ENCODE measurements at places on chromosomes 2 and 18.

DNA sequence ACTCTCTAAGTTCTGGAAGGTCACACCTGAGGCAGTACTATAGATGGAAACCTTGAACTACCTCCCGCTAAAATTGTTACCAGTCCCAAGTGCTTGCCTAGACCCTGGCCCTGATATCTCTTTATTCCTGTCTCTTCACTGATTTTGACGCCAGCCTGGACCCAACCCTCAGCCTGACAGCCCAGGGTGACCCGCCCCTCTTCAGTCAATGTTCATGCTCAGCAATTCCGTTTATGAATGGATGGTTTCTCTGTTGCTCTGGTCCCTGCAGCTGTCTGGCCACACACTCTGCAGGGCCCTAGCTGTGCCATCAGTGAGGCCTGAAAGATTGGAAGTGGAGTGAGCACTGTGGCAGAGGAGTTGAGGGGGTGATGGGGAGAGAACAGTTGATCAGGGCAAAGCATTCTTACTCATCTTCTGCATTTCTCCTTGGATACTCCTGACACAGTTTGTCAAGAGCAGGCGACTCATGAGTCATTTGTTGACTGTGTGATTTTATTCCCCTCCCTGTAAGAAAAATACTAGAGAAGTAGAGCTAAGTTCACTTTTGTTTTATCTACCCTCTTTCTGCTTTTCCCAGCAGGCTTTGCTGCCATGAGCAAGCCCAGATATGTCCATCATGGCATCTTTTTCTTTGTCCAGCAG lies 46.0 kb downstream of the NPAS2 start:
- DNase-seq = no peak

DNA sequence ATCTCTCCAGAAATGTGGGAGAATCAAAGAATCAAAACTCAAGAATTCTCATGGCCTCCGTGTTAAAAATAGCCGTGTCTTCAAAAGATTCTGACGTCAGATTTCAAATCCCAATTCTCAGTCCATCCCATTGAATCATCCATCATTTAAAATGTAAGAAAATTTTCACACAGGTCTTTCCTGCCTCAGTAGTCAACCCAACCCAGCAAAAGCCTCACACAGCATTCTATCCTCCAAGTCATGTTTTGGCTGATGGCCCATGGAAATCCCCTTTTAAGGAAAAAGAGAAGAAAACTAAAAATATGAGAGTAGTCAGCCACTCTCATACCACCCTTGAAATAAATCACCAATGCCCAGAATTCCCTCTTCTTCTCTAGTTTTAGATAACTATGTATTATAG lies 211.8 kb downstream of the C1D start:
- no peak for DNase-seq

GRCh38 chr2:95350774-95351597 lies 51.5 kb upstream of the FAHD2A start:
- DNase-seq = no peak

GRCh38 chr2:213065583-213066442 lies 85.6 kb downstream of the IKZF2 start:
- no peak for DNase-seq

DNA sequence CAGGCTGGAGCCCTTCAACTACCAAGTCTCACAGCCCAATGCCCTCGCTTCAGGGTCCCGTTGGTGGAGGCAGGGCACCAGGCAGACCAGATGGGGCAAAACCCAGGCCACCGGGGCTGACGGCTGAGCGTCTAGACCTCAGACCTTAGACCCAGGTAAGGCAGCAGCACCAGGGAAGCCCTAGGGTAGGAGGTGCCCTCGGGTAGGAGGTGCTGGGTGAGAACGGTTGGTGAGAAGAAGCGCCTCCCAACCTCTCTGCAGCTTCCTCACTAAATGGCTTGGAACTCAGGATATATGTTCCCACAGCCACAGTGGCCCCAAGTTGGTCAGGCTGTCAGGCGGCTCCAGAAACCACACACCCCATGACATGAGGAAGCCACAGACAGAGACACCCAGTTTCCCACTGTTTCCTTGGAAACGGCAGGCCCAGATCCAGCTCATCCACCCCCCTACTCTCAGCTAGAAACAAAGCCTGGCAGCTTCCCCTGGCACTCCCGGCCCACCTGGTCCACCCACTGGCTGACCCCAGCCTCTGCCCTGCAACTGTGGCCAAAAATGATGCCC lies 13.1 kb upstream of the MLPH start:
- DNase-seq = no peak

- DNase-seq = no peak
These were observed 721 bp downstream of the FHOD3 start for GRCh38 chr18:36298126-36298741.

GRCh38 chr2:47888581-47889280 lies 17.6 kb downstream of the FBXO11 start:
- no peak for DNase-seq

GRCh38 chr2:212974692-212975091 lies 176.7 kb downstream of the IKZF2 start:
- no peak for DNase-seq

- no peak for DNase-seq
These were observed 364.3 kb downstream of the TNS1 start for GRCh38 chr2:217638533-217638932.

DNA sequence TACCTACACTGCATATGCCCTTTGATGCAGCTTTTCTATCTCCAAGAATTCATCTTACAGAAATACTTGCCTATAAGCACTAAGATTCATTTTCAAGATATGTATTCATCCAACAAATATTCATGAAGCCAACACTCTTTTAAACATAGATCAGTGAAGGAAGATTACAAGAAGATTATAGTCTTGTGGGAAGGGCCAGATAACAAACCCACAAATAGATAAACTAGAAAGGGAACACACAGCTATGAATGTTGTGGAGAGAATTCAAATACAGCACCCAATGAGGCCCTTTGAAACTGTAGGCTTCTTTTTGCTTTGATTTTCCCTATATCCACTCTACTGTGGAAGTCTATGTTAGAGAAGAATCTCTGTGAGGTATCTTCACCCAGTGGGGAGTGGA lies 186.7 kb upstream of the RBMS1 start:
- DNase-seq = no peak

GRCh38 chr2:99032786-99033185 lies 96.8 kb upstream of the CRACDL start:
- no peak for DNase-seq

- DNase-seq = no peak
These were observed 135.2 kb downstream of the RDH14 start for GRCh38 chr2:18425210-18425703.

DNA sequence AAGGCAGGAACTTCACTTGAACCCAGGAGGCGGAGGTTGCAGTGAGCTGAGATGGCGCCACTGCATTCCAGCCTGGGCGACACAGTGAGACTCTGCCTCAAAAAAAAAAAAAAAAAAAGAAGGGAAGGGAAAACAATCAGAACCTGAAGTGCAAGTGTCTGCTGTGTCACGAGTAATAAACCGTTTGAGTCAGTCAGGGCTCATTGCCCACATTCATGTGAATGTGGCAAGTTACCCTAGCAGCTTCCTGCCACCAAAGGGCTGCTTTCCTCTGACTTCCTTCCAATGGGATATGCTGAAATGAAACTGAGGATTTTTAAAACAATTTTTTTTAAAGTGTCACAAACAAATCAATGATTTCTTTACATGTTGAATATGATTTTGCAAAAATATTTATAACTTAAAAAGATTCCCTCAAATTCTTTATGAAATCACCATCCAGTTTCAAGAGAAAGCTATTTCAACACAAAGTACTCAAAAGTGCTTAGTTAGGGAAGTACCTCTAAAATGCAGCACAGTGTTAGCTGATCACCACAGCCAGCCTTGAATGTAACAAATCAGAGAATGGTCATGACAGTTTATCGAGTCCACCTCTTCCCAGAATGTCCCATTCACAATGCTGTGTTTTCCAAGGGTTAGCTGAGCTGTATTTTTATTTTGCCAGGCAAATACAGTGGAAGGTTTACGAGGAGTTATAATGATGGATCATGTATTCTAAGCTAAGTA lies 36.4 kb downstream of the WDSUB1 start:
- DNase-seq = no peak

DNA sequence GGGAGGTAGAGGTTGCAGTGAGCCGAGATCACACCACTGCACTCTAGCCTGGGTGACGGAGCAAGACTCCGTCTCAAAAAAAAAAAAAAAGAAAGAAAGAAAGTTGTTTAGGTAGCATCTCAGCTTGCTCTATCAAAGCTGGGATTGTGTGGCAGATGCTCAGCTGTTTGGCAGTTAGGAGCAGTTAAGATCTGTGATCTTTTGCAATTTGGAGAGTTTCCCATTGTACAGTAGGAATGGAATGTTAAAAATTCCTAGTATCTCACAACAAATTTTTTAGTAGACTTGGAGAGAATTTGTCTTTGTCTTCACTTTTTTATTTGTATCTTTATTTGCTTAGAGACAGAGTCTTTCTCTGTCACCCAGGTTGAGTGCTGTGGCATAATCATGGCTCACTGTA lies 122.9 kb upstream of the UNC80 start:
- no peak for DNase-seq

DNA sequence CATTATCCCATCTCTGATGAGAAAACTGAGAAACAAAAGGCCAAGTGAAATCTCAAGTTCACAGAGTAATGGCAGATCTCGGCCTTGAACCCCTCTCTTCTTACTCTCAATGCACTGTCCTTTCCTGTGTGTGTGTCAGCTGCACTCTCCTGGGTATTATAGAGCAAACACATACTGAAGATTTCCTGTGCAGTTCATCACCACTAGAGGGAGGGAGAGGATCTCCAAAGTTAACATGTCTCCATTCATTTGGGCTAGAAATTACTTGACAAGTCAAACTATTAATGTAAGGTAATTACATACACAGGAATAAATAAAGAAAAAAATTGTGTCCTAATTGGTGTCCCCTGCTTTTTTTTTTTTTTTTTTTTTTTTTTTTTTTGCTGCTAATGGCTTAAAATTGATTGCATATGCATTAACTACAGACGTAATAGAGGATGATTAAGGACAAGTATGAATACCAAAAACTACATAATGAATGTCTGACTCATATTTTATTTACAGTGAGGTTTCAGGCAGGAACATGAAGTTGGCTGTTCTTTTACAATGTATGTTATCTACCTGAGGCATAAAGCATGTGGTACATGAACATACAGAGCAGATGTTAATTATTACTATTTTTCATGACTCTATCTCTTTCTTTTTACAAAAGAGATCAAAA lies 269.2 kb downstream of the NYAP2 start:
- DNase-seq = no peak

- no peak for DNase-seq
These were observed 13.5 kb downstream of the ZFP36L2 start for GRCh38 chr2:43212931-43213330.

DNA sequence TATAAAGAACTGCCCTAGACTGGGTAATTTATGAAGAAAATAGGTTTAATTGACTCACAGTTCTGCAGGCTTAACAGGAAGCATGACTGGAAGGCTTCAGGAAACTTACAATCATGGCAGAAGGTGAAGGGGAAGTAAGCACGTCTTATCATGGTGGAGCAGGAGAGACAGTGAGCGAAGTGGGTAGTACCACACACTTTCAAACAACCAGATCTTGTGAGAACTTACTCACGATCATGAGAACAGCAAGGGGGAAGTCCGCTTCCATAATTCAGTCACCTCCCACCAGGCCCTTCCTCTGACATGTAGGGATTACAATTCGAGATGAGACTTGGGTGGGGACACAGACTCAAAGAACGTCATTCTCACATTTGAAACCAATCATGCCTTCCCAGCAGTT lies 260.1 kb upstream of the FAM98A start:
- no peak for DNase-seq

GRCh38 chr2:23385748-23386338 lies 864 bp downstream of the KLHL29 start:
- no peak for DNase-seq

- DNase-seq = no peak
These were observed 146.1 kb downstream of the BCL11A start for GRCh38 chr2:60407398-60407797.

- DNase-seq = no peak
These were observed 892.1 kb upstream of the ACVR2A start for GRCh38 chr2:146952696-146953095.

DNA sequence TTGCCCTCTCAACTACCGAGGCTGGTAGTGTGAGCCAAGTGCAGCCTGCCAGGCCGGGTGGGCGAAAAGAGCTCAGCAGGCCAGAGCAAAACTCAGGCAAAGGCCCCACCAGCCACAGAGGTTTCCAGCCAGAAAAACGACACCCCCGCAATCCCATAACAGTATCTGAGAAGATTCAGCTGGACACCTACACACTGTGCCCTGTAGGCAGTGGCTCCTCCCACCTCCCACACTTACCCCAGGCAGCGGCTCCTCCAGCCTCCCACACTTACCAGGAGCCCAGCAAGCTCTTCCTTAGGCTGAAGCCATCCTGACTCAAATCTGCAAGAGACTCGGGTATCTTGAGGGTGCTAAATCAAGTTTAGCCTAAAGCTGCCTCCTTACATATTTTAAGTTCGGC lies 15.6 kb upstream of the TMEM18 start:
- DNase-seq = no peak

DNA sequence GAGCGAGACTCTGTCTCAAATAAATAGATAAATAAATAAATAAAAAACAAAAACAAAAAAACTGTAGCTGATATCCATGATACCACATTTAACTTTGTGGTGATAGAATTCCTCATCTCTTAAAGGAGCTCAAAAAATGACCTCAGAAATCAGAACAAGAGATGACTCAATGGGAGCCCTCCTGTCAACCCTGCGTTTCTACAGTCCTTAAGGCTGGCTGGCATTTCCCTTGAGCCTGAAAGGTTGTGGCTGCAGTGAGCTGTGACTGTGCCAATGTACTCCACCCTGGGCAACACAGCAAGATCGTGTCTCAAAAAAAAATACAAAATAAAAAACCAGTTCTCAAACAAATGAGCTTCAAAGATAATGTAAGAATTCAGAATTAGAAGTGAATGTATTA lies 40.4 kb downstream of the CHST9 start:
- DNase-seq = no peak

- DNase-seq = no peak
These were observed 41.1 kb upstream of the SCG2 start for GRCh38 chr2:223643309-223643708.

- DNase-seq = no peak
These were observed 141.5 kb upstream of the FN1 start for GRCh38 chr2:215577356-215577755.

- DNase-seq = no peak
These were observed 30.4 kb downstream of the KLF7 start for GRCh38 chr2:207135340-207135739.

DNA sequence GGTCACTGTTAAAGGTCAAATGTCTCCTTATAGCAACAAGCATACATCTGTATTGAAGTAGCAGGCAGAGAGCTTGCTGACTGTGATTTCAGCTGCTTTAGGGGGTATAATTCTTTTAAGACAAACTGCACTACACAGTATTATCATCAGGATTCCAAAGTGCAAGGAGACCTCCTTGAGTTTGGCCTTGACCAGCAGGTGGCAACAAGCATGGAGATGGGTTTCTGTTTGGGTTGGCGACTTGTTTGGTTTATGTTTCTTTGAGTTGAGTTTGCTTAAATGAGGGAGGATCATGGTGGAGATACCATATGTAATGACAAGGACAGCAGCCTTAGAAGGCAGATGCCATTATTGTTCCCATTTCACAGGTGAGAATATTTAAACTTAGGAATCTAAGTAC lies 681.0 kb upstream of the ID2 start:
- no peak for DNase-seq

- no peak for DNase-seq
These were observed 4.9 kb downstream of the ALPK2 start for GRCh38 chr18:58624011-58624410.

GRCh38 chr2:96954011-96954846 lies 32.2 kb downstream of the FAM178B start:
- no peak for DNase-seq
